ENCODE measurements at places on chromosomes 2 and 18.

DNA sequence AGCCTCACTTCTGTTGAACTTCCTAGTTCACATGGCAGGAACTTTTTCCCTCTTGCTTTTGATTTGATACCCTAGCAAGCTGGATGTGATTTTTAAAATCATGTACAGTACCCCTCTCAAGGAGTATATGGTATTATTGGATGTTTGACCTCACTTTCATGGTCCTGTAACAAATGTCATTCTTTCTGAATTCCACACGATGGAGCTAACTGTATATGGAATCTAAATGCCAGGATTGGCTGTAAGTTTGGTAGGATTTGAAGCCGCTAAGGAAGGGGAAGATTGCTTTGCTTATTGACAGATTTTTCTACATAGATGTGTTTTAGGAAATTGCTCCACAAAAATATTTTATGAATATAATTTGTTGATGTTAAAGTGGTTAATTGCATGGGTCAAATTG, 18.3 kb downstream of the MAIP1 start:
- no peak for DNase-seq
- no peak overlapping the region for H3K4me3 ChIP-seq
- no peaks in the 10 kb centered on the region for H3K27me3 ChIP-seq
- no peak overlapping the region for H3K27ac ChIP-seq

DNA sequence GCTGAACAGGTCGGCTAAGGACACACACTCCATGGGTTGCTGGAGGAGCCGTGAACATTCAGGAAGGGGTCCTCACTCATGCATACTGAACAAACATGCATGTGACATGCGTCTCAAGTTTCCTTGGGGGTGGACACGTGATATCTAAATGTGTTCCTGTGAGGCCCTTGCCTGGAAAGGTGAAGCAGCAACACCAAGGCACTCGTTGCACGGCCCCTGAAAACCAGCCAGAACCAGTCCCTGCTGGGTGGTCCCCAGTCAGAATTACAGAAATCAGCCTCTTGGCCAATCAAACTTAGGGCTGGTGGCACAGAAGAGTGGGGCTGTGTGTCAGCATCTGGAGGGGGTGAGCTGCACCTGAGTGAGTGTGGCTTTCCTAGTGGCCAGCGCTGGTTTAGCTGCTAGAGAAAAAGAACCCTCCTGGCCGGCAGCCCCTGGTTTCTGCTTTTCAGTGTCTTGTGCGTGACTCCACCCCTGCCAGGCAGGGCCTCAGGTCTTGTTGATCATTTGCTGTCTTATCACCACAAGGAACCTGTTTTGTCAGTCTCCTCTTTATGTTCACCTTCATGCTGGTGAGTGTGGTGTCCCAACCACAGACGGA, 3.2 kb upstream of the AQP12B start:
- no peak for DNase-seq
- H3K36me3 ChIP-seq, result no peaks in the 10 kb centered on the region
- no peaks in the 10 kb centered on the region for H3K4me1 ChIP-seq

GRCh38 chr2:38793511-38793910, 15.5 kb downstream of the GEMIN6 start:
- H3K27ac ChIP-seq, result no peak overlapping the region
- no peaks in the 10 kb centered on the region for H3K27me3 ChIP-seq
- no peak for DNase-seq

- no peak overlapping the region for H3K27ac ChIP-seq
- DNase-seq, result no peak
- no peak overlapping the region for H3K4me3 ChIP-seq
- H3K4me1 ChIP-seq, result no peaks in the 10 kb centered on the region
- no peaks in the 10 kb centered on the region for H3K27me3 ChIP-seq
- H3K36me3 ChIP-seq, result no peaks in the 10 kb centered on the region
Measured at GRCh38 chr2:170394641-170395387, 216.9 kb downstream of the MYO3B start.

DNA sequence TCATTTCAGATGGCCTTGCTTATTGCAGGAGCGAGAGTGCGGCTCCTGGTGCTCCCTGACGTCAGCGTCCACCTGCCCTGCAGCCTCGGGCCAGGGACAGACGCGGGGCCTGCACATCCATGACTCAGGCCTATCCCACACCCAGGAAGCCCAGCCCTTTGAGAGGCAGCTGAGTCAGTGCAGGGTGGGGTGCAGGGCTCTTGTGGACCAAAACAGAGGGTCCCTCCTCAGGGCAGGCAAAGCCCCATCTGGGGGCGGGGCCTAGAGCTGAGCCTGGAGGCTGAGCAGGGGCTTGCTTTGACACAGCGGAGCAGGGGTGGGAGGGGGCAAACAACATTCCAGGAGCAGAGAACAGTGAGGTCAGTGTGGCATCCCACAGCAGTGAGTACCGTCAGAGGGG, 7.7 kb upstream of the ARHGEF4 start:
- no peak overlapping the region for H3K4me3 ChIP-seq
- H3K27me3 ChIP-seq, result no peaks in the 10 kb centered on the region
- H3K27ac ChIP-seq, result no peak overlapping the region
- DNase-seq, result no peak
- peaks cover 8% of the 10 kb centered on the region for H3K4me1 ChIP-seq

DNA sequence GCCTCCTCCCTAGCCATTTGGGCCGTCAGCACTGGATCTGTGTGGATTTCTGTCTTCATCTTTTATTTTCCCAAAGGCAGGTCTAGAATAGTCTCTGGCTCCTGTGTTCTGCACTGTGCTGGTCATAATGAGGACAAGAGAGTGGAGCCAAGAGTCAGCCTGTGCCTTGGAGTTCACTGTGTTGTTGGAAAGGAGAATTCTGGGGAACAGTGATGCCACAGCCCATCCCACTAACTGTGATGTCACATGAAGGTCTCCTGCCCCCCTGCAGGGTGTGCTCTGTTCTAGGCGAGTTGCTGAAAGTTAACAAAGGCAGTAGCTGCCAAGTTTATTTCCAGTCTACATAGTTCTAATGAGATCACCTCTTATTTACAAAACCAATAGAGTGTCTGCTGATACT, 248.5 kb downstream of the TPGS2 start:
- H3K36me3 ChIP-seq, result no peaks in the 10 kb centered on the region
- peaks cover 8% of the 10 kb centered on the region for H3K4me1 ChIP-seq
- H3K27ac ChIP-seq, result no peak overlapping the region
- DNase-seq, result no peak

GRCh38 chr2:238869-239268, 25.0 kb downstream of the SH3YL1 start:
- no peaks in the 10 kb centered on the region for H3K27me3 ChIP-seq
- H3K27ac ChIP-seq, result no peak overlapping the region
- DNase-seq, result no peak
- no peaks in the 10 kb centered on the region for H3K4me1 ChIP-seq
- H3K36me3 ChIP-seq, result no peaks in the 10 kb centered on the region

- H3K36me3 ChIP-seq, result peaks cover 3% of the 10 kb centered on the region
- H3K4me1 ChIP-seq, result peaks cover 15% of the 10 kb centered on the region
- H3K4me3 ChIP-seq, result peak overlapping the region; percentile 26
- no peak for DNase-seq
- no peaks in the 10 kb centered on the region for H3K27me3 ChIP-seq
Measured at GRCh38 chr2:48356701-48357325, 173.1 kb upstream of the STON1 start.

DNA sequence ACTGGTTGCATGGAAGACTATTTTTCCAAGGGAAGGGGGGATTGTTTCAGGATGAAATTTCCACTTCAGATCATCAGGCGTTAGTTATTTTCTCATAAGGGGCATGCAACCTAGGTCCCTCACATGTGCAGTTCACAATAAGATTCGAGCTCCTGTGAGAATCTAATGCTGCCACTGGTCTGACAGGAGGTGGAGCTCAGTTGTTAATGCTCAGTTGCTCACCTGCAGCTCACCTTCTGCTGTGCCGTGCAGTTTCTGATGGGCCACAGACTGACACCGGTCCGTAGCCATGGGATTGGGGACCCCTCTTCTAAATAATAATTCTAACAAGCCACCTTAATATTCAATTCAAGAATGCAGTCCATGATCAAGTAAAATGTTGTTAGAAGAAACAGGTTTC, 34.9 kb downstream of the PLCL1 start:
- H3K27ac ChIP-seq, result no peak overlapping the region
- DNase-seq, result no peak
- no peaks in the 10 kb centered on the region for H3K4me1 ChIP-seq
- H3K27me3 ChIP-seq, result no peaks in the 10 kb centered on the region
- no peaks in the 10 kb centered on the region for H3K36me3 ChIP-seq
- H3K4me3 ChIP-seq, result no peak overlapping the region

GRCh38 chr2:191582355-191582754, 95.6 kb upstream of the NABP1 start:
- no peaks in the 10 kb centered on the region for H3K27me3 ChIP-seq
- H3K4me3 ChIP-seq, result no peak overlapping the region
- no peak overlapping the region for H3K27ac ChIP-seq

- no peaks in the 10 kb centered on the region for H3K36me3 ChIP-seq
- H3K27ac ChIP-seq, result no peak overlapping the region
- no peak overlapping the region for H3K4me3 ChIP-seq
- H3K4me1 ChIP-seq, result no peaks in the 10 kb centered on the region
- DNase-seq, result no peak
Measured at GRCh38 chr2:239814861-239815601, 210.1 kb downstream of the NDUFA10 start.

DNA sequence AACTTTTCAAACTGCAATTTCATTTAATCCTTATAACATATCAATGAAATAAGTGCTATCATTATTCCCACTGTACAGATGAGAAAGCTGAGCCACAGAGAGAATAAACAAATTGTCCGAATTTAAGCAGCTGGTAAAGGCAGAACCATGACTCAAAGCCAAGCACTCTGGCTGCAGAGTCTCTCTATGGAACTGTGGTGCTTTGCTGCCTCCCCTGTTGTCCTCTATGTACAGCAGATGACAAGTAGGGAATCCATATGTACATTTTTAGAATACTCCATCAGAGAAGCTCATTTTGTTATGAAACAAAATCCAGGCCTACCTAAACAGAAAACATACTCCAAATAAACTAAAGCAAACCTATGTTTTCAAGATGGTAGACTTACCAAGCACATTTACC, 45.1 kb downstream of the FARSB start:
- no peaks in the 10 kb centered on the region for H3K4me1 ChIP-seq
- peaks cover 21% of the 10 kb centered on the region for H3K36me3 ChIP-seq
- no peak for DNase-seq
- H3K27ac ChIP-seq, result no peak overlapping the region
- H3K27me3 ChIP-seq, result no peaks in the 10 kb centered on the region
- H3K4me3 ChIP-seq, result no peak overlapping the region

DNA sequence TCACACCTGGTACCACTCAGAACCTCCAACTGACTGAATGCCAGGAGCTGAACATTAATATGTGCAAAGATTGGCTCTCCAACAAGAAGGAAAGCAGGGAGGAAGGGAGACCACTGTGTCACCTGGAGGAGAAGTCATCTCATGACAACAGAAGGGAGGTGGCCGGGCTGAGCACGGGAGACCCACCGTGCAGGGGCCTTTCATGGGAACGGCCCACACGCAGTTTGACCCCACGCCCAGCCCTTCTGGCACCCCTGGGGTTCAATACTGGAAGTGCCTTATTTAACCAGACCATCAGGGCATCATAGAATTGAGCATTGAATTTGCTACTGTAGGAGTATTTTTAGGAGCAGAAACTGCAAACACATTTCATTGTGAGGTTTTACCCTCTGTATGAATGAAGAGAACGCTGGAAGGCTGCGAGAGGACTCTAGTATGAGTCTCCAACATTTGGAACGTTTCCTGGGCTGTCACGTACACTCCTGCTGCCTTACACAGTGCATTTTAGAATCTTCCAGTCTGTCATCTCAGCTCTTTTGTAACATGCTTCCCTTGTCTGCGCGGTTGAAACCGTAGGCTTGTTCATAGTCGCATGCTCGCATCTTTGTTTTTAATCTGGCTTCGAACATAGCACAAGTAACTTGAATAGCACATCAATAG, 132.1 kb downstream of the NFATC1 start:
- DNase-seq, result no peak
- H3K4me3 ChIP-seq, result no peak overlapping the region
- peaks cover 18% of the 10 kb centered on the region for H3K4me1 ChIP-seq

DNA sequence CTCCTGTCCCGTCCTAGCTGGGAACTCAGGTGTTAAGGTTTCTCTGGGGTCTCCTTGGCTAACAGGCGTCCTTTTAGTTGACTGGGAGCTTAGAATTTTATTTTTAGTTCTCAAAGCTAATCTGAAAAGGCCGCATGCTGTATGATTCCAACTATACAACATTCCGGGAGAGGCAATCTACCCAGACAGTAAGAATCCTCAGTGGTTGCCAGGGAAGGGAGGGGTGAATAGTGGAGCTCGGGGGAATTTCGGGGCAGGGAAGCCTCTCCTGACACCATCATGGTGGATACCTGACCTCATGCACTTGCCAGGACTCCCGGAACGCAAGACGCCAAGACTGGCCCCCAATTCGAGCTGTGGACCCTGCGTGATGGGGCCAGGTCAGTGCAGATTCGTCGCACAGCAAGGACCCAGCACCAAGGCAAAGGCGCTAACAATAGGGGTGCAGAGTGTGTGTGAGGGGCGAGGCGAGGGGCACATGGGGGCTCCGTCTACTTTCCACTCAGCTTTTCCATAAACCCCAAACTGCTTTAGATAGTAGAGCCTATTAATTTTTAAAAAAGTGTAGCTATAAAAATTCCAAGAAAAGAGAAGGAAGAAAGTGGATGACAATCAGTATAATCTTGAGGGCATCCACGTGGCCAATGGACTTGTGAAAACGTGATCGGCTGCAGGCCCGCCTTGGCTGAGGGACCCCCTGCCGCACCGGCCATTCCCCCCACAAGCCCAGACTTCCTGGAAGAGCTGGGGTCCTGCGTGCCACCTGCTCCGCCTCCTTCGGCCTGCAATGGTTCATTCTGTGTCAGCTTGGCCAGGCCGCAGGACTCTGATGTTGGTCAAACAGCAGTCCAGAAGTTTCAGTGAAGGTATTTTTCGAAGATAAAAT, 17.3 kb downstream of the PDCD1 start:
- H3K4me1 ChIP-seq, result peaks cover 23% of the 10 kb centered on the region
- DNase-seq, result no peak
- H3K36me3 ChIP-seq, result no peaks in the 10 kb centered on the region
- no peaks in the 10 kb centered on the region for H3K27me3 ChIP-seq

GRCh38 chr2:68420254-68420910, 46.7 kb downstream of the FBXO48 start:
- H3K27me3 ChIP-seq, result no peaks in the 10 kb centered on the region
- H3K4me1 ChIP-seq, result peaks cover 48% of the 10 kb centered on the region
- no peaks in the 10 kb centered on the region for H3K36me3 ChIP-seq
- no peak overlapping the region for H3K4me3 ChIP-seq
- no peak for DNase-seq

GRCh38 chr2:26666671-26667070, 25.5 kb upstream of the CIB4 start:
- no peak overlapping the region for H3K27ac ChIP-seq
- H3K27me3 ChIP-seq, result no peaks in the 10 kb centered on the region
